ENCODE measurements at places on chromosomes 16 and 17.

DNA sequence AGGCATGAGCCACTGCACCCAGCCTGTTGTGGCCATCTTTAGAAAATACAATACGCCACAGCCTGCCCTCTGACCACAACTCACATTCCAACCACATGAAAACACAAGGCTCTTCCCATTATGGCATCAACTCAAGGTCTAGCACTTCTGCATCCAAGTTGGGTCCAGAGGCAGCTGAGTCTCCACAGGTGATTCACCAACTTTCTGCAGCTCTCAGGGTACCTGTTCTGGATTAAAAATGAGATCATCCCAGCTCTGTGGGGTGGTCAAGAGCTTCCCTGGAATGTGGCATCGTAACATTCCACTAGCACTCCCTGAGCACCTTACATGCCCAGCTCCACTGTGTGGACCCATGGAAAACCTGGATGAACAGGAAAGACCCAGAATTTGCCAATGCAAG, 9.9 kb upstream of the GUCY2D start:
- DNase-seq: no peak

GRCh38 chr17:21215935-21216334, 2.0 kb upstream of the TMEM11 start:
- DNase-seq: no peak

DNA sequence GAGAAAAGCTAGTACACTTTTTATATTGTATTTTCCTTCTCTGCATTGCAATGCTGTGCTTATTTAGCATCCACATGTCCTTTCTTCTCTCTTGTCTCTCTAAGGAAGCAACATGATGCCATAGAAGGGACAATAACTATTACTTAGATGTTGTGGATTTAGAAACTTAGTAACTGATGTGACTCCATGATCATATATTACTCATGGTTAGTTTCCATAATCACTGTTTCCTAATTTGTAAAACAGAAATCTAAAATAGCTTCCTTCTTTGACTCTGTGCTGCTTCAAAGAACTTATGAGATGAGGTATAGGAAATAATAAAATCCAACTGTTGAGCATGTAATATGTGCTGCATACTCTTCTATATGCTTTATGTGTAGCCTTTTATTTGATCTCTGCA, 6.6 kb upstream of the ABCA5 start:
- no peak for DNase-seq

GRCh38 chr17:74603746-74604145, 11.7 kb upstream of the CD300LD start:
- no peak for DNase-seq

- DNase-seq: peak; percentile 69
These were observed 4.5 kb downstream of the FBXL19 start for GRCh38 chr16:30927789-30928378.

GRCh38 chr17:71966459-71967313, 154.1 kb upstream of the SOX9 start:
- DNase-seq: no peak

Data from RKO (cell line).